NCI-H748 treated with DMSO at 0.1 percent for 48 hours (cell line): ENCODE measurements at places on chromosomes 5 and 9.

GRCh38 chr5:20300110-20300509 lies 312.1 kb upstream of the CDH18 start:
- DNase-seq = no peak

- DNase-seq = peak; percentile 22
Measured at GRCh38 chr5:78747055-78747454, 98.5 kb upstream of the LHFPL2 start.

- no peak for DNase-seq
Measured at GRCh38 chr5:1021136-1021968, 12.8 kb downstream of the NKD2 start.

DNA sequence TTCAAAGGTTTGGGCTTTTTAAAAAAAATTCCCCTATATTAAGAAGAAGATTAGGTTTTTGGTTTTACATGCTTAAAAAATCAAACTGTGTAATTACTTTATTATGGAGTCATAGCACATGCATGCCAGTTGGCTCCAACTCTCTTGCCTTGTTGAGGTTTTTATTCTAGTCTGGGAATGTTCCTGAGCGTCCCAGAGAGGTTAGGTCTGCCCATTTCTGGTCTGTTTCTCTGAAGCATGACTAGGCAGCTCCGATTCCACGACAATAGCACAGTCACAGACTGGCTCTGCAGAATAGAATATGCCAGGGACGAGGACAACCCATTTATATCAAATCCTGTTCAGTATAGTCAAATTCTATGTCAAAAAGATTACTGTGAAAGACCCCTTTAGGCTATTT lies 217.0 kb downstream of the PCSK5 start:
- no peak for DNase-seq

- no peak for DNase-seq
Measured at GRCh38 chr5:175542232-175542965, 64.0 kb downstream of the SFXN1 start.

DNA sequence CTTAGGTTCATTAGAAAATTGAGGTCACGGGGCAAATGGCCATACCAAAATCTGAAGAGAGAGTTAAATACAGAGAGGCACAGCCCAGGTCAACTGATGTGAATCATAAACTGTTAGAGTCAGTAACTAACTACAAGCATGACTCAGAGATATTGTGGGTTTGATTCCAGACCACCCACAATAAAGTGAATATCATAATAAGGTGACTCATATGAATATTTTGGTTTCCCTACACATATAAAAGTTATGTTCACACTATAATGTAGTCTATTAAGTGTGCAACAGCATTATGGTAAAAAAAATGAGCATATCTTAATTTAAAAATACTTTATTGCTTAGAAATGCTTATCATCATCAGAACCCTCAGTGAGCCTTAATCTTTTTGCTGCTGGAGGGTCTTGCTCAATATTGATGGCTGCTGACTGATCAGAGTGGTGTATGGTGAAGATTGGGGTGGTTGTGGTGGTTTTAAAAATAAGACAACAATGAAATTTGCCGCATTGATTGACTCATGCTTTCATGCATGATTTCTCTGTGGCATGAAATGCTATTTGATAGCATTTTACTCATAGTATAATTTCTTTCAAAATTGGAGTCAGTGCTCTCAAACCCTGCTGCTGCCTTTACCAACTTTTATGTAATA lies 53.1 kb upstream of the EDIL3 start:
- no peak for DNase-seq

GRCh38 chr9:112445196-112445595 lies 41.4 kb upstream of the KIAA1958 start:
- DNase-seq = no peak

GRCh38 chr5:103120607-103121200 lies 603 bp downstream of the PPIP5K2 start:
- DNase-seq = no peak

GRCh38 chr5:53934151-53934820 lies 373.8 kb downstream of the NDUFS4 start:
- DNase-seq = no peak

DNA sequence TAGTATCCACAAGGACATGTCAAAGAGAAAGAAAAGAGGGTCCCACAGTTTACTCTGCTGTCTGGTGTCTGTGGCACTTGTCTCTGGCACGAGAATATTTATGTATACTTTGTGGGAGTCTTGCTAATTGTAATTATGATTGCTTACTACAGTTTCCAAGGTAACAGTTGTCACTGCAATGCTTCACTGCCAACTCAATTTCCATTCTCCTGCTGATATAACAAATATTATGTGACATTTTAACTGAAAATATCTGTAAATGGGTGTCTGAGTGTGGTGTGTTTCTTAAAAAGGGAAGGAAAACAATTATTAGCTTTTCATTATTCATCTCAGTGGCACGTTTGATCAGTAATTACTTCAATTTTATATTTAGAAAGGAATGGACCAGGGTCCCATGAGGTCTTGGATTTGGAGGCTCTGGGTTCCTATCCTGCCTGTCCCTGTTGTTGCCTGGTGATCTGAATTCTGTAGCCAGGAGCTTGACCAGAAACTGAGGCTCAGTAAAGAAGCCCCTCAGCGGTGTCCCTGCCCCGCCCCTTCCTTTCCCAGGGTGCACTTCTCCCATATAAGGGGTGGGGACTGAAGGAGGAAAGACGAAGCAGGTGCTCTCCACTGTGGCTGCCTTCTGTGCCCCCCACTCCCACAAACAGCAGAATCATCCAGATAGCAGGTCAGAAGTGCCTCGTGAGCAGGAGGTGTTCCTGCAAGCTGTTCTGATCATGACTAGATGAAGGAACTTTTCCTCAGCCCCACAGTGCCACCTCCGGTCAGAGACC lies 137.3 kb upstream of the KIF2A start:
- peak; percentile 85 for DNase-seq

- DNase-seq = no peak
Measured at GRCh38 chr9:106283769-106284168, 579.2 kb upstream of the ZNF462 start.

GRCh38 chr9:129762985-129763926 lies 10.4 kb upstream of the PTGES start:
- no peak for DNase-seq

GRCh38 chr5:84695330-84695729 lies 310.6 kb upstream of the EDIL3 start:
- DNase-seq = no peak
